T-cell (primary cell): ENCODE measurements at places on chromosomes 5 and 9.

GRCh38 chr9:6068983-6069382, 53.6 kb upstream of the RANBP6 start:
- peak; percentile 28 for DNase-seq

GRCh38 chr9:130873966-130874365, 22.6 kb downstream of the QRFP start:
- DNase-seq: no peak

GRCh38 chr9:134175291-134175807, 11.0 kb upstream of the RNU6ATAC start:
- no peak for DNase-seq

GRCh38 chr5:113117543-113118115, 141.0 kb downstream of the DCP2 start:
- no peak for DNase-seq

DNA sequence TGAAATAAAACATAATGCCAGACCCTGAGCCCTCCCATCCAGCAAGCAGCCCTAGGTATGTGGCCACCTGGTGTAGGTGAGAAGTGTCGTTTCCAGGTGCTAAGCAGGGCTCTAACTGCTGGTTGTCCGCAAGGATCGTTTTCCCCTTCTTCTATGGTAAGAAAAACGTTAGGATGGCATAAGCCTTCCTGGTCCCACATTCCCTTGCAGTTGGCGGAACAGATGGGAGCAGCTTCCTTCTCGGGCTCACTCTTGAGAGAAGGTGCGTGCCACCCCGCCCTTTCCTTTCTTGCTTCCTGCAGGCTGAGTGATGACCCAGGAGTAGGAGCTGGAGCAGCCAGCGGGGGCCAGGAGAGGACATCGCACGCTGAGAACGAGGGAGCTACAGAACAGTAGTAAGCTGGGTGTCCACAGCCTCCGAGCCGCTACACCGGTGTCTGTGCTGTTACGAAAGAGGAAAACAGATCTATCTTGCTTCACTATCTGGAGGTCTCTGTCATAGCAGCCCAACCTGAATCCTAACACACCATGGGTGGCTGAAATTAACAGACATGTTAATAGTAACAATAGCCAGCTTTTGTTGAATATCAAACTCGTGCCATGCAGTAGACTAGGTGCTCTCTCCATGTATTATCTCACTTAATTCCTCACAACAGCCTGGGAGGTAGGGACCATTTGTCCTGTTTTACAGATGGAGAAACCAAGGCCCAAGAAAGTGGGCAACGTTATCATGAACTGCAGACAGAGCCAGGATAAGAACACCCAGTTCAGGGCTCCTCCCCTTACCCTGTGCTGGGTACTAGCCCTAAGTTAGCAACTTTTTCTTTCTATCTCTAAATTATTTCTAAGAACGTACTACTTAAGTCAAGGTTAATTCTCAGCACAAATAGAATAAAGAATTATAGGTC, 139.8 kb downstream of the COL23A1 start:
- DNase-seq: no peak

DNA sequence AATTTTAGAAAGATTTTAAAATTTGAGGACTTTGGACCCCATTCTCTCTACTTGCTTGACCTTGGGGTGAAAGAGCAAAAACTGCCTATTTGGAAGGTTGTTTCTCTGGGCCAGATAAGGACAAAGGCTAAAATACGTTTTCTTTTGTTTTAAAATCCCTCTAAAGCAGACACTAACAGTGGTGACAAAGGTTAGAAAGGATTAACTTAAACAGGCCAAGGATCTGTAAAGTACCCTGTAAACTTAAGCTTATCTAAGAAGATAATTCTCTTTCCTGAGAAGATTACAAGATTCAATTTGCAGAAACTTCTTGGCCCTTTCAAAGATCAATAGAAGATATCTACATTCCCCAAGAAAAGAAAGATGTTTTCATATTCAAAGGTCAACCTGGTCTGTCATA, 12.1 kb downstream of the TRPM6 start:
- DNase-seq: no peak

DNA sequence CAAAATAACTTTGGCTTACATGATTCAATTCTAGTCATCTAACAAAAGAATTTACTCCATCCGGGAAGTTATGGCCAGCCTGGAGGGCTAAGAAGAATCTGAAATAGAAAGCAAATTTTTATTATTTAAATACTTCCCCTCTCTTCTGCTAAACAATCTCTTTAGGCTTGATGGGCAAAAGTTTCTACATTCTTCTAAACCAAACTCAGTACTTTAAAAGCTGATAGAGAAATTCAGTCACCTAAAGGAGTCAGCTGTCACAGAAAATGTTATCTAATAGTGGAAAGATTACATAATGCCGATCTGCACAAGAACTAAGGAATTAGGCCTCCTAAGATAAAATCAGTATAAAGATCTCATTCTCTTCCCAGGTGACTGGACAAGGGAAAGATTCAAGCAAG, 32.4 kb downstream of the GNAQ start:
- no peak for DNase-seq

- DNase-seq: no peak
Measured at GRCh38 chr5:558326-558725, 34.1 kb upstream of the SLC9A3 start.

GRCh38 chr5:155046591-155046990, 33.0 kb downstream of the KIF4B start:
- DNase-seq: no peak

DNA sequence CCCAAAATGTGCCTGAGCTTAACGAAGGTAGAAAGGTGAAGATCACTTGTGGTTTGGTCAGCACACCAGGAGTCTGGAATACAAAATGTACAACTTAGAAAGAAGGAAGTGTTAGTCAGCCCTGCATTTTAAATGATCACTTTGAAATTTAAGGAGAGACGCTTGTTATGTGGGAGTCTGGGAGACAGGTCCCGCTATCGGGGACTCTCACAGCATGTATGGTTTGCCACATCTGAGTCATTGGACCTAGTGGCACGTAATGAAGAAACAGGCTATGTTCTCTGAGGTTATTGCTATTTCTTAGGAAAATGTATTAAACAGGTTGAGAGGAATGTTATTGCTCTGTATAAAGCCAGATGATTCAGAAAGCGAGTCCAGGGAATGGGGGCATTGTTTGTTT, 2362.5 kb upstream of the WWC1 start:
- DNase-seq: no peak

GRCh38 chr9:104746798-104747197, 685 bp upstream of the NIPSNAP3A start:
- DNase-seq: no peak

DNA sequence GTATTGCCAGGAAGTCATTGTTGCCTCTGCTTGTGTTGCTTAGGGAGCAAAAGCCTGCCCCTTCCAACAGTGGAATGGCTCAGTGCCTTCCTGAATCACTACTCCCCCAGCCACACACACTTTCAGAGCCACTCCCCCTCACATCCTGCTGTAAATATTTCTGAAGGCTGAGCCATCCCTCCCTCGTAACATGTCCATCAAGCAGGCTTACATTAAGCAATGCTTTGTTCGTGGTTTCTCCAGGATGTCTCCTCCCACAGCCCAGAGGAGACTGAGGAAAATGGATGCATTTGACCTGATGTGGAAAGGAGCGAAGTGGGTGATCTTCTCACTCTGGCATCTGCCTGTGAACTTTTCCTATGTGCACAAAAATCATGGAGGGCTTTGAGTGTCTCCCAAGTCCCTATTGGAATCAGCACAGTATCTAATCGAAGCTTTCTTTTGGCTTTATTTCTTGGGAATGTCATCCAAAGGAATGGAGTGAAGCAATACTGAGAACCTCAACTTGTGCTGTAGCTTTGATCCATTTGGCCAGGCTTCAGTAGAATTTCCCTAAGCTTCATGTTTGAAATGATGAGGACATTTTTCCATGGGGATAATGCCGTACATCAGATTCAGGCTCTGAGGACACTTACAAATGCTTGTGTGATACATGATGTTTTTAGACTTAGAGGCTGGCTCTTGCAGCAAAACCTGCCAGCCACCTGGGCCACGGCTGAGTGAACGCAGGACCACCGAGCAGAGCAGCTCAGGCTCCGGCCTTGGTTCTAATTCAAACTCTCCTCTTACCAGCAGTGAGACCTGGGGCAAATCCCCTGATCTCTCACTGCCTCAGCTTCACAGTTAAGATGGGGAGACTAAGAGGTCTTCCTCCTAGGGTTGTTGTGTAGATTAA, 389.1 kb downstream of the ENC1 start:
- DNase-seq: no peak

- DNase-seq: no peak
Measured at GRCh38 chr5:16883806-16884205, 52.3 kb downstream of the MYO10 start.

DNA sequence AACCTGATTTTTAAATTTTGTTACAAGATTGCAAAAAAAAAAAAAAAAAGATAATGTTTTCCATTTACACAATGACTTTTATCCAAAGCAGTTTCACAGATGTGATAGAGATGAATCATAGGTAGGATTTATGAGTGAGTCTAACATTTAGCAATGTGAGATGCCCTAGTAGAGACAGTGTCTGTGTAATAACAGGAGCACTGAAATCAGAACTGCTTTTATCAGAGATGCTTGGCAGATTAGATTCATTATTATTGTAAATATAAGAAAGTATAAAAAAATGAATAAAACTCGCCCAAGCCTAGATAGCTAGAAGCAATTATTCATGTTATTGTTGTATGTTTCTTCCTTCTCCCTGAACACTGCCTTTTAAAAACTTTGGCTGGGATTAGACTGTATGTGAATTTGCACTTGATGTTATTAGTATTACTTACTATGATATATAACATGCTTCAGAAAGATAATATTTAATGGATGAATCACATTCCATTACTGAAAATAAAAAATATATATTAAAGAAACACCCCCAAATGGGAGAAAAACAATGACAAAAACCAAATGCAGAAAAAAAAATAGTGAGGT, 567.3 kb upstream of the KLF4 start:
- DNase-seq: no peak

DNA sequence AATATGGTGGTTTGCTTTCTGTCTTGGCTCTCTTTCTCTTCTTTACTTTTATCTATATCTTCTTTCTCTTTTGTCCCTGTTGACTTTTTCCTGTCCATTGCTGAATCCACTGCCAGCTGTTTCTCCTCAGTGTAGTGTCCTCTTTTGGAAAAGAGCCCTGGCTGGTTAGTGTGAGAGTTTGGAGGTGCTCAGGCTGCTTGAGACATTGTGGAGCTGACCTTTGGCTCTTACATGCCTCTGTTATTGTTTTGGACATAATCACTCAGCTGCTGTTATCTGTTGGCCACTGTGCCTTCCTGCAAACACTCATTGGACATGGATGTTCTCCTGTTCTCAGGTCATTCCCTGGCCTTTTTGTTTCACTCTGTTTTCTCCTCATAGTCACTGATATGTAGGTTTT, 295.4 kb upstream of the RIOK2 start:
- no peak for DNase-seq

GRCh38 chr9:14434971-14435718, 121.2 kb upstream of the NFIB start:
- no peak for DNase-seq
